Activated gamma-delta T cell (primary cell): ENCODE measurements at places on chromosomes 1 and 21.

GRCh38 chr21:25487046-25487594, 120.2 kb downstream of the MRPL39 start:
- no peak for DNase-seq

GRCh38 chr1:212161231-212161781, 123.9 kb upstream of the PPP2R5A start:
- no peak for DNase-seq

- no peak for DNase-seq
Measured at GRCh38 chr1:205298191-205298994, 23.2 kb downstream of the NUAK2 start.

GRCh38 chr1:112637254-112638109, 17.9 kb downstream of the CAPZA1 start:
- no peak for DNase-seq

DNA sequence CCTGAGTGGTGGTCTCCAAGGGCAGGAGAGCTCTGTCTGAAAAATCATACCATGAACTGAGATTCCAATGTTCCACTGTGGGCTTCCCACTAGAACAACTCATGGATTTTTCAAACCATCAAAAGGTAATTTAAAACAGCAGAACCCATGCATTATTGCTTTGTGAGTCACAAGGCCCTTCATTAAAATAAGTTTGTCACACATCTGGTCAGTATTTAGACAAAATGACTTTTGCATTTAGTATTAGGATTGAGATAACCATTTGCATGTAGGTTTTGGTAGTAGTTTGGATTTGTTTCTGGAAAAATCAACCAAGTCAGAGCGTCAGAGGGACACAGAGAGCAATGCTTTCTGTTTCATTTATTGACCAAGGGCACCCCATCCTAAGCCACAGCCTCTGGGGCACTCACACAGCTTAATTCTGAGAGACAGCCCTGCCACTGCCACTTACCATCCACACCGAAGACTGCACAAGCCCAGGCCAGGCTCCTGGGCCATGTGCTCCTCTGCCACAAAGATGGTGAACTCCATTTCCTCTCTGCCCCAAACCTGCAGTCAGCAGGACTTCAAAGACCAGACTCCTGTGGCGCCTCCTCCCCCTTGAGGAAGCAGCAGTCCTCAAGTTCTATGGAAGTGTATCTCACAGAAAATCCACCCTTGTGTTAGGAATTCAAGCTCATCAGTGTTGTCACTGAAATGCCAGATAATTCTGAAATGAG, 132.6 kb upstream of the DUSP10 start:
- DNase-seq = no peak

DNA sequence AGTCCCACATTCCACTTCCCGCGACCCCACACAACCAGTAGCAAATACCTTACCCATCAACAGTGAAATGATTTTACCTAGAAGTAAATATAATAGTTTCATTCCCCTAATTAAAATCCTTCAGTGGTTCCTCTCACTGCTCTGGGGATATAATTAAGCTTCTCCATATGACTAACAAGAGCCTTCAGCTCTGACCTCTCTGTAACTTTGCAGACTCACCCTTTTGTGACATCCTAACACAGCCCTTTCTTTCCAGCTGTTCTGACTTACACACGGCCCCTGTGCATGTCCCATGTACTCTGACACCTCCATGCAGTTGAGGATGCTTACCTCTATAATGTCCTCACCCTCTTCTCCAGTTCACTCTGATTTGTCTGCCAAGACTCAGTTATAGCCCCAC, 137.3 kb upstream of the SPAG17 start:
- no peak for DNase-seq

DNA sequence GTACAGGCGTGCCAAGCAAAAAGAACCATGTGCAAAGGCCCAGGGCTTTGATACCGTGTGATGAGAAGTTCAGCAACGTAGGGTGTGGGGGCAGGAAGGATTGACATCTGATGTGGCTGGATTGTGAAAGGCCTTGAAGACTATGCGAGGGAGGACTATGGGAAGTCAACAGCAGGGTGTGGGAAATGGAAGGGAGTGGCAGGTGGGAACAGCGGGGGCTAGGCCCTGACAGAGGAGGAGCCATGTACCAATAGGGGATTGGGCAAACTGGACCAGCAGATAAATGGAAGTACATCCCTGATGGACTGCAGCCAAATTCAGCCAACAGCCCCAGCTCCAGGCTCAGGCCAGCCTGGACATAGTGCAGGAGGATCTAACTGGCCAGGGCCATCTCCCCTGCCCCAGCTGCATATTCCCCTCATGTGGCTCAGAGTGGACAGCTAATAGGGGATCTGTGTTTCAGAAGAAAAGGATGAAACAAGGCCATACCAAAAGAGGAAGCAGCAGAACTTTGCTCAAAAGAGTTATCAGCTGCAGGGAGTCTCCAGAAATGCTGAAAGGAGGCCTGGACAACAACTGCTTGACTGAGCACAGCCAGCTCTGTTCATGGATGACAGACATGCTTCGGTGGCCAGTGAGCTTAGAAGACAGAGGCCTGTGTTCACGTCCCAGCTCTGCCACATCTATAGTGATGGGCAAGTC, 140.2 kb upstream of the SGIP1 start:
- no peak for DNase-seq

DNA sequence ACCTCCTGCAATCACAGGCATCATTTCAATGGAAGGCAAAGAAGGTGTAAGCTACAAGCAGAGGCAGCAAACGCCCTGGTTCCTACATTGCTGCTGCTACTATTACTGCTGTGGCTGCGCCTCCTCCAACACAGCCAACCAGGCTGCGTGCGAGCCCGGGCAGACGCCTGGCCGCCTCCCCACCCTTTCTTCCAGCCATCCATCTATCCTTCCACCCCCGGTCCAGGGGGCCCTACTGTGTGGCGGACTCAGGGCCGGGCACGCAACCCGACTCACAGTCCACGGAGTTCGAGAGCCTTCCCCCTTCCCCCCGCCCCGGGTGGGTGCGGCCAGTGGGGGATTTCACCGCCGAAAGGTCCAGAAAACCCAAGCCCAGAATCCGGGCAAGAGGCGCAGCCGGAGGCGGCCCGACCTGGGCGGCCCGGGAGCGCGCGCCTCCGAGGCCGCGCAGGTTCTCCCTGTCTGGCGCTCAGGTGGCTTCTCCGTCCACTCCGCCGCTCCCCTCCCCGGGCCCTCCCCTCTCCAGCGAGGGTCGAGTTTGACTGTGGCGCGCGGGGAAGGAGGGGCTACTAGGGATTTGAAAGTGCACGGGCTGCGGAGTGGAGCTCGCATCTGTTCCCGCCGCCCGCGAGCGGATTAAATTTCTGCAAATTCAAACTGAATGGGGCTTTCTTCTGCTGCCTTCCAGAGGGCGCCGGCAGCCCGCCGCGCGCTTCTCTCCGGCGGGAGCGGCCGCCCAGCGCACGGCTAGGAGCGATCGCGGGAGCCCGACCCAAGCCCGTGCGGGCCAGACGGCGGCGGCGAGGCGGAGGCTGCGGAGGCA, at the start of gene HUNK:
HUNK (plus strand) TSS at position 569 of the 823 bp plus-strand sequence. CDS start 655 bp downstream, outside the sequence.
- DNase-seq = no peak

- DNase-seq = no peak
Measured at GRCh38 chr1:91031081-91031480, 9.2 kb upstream of the ZNF644 start.

GRCh38 chr1:172745014-172745413, 86.1 kb downstream of the FASLG start:
- DNase-seq = no peak

DNA sequence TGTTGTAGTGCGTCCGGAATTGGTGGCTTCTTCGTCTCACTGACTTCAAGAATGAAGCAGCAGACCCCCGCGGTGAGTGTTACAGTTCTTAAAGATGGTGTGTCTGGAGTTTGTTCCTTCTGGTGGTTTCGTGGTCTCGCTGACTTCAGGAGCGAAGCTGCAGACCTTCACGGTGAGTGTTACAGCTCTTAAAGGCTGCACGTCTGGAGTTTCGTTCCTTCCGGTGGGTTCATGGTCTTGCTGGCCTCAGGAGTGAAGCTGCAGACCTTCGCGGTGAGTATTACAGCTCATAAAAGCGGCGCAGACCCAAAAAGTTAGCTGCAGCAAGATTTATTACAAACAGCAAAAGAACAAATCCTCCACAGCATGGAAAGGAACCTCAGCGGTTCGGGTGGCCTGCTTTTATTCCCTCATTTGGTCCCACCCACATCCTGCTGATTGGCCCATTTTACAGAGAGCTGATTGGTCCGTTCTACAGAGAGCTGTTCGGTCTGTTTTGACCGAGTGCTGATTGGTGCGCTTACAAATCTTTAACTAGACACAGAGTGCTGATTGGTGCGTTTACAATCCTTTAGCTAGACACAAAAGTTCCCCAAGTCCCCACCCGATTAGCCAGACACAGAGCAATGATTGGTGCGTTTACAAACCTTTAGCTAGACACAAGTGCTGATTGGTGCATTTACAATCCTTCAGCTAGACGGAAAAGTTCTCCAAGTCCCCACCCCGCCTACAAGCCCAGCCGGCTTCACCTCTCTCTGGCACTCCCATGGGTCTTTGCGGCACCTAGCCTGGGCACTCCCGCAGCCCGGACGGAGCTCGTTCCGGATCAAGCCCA, 49.6 kb upstream of the KRTAP19-8 start:
- DNase-seq = no peak

DNA sequence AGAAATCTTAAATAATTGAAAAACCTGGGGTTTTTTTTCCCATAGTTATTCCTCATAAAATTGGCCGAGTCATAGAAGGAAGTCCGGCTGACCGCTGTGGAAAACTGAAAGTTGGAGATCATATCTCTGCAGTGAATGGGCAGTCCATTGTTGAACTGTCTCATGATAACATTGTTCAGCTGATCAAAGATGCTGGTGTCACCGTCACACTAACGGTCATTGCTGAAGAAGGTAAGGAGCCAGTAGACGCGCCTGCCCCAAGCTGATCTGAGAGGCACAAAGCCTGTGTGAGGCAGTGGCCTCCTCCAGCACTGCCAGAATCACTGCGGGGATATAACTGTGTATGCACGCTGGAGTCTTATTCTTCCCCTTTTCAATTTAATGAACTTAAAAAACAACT, 100.3 kb downstream of the PHTF1 start:
- DNase-seq = no peak

GRCh38 chr1:153881751-153882150, 41.0 kb downstream of the GATAD2B start:
- no peak for DNase-seq

DNA sequence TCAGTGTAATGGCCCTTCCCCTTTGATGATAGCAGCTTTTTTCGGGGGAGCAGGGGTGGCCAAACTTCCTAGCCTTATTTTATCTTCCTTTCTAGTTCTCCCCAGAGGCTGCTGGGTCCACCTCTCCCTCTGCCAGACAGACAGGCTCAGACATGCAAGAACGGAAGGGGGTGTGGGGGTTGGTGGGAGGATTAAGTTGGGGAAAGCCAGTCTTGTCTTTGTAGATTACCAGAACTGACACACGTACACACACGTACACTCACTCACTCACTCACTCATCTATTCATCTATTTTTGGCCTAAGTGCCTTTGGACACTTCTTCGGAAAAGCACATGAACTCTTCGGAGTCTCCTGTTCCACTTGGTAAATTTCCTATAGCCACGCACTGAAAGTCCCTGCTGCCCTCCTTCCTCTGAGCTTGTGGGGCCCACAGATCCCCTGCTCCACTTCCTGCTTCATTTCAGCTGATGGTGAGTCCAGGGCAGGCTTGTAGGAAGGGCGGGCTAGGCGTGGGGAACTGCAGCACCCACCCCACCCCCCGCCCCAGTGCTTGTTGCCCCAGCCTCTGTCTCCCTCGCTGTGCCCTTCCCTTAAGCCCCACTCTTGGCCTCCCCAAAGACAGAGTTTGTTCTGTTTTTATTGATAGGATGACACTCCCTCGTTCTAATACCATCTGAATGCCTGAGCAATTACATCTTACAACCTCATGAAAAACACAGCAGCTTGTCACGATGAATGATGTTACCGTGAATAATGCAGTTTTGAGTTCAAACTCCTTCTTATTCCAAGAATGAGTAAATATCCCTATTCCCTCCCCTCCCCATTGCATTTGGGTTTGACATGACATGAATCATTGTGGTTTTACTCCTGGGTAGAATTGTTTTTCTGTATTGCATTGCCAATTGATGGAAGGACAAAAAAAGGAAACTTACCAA, 60.7 kb upstream of the ATP5PO start:
- DNase-seq = no peak

DNA sequence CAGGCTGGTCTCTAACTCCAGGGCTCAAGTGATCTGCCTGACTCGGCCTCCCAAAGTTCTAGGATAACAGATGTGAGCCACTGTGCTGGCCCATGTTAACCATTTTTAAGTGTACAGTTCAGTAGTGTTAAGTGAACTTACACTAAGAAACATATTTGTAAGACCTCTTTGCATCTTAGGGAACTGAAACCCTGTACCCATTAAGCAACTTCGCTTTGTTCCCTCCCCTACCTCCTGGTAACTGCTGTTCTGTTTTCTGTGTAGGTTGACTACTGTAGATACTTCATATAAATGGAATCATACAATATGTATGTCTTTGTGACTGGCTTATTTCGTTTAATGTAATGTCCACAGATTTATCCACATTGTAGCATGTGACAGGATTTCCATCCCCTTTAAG, 11.0 kb downstream of the NUDC start:
- DNase-seq = no peak

GRCh38 chr1:20209471-20209870, 23.2 kb upstream of the PLA2G2C start:
- DNase-seq = no peak

DNA sequence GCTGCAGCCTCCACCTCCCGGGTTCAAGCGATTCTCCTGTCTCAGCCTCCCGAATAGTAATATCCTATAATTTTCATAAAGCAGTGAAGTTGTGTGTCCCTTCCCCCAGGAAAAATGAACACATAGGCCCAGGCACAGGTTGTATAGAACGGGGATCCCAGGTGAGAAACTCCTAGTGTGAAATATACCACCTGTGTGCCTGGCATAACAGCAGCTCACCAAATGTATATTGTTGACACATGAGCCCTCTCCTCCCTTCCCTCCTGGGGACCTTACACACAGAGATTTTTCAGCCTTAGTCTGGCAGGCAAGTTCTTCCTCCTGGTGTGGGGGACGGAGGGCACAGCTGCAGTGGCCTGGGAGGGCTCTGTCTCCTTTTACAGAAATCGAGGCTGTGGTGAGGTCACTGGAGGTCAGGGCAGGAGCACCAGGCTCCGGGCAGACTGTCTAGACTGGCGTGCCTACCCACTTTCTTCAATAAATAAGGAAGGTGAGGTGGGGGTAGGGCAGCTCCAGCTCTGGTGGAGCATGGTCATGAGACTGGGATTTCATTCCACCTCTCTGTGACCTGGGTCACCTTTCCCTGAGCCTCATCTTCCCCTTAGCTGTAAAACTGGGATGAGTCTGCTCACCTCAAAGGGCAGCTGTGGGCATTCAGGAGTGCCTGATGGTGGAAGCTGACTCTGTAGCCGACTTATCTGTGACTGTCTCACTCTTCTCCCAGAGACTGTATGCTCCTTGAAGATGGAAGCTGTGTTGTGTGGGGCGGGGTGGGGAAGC, 14.3 kb downstream of the RCC1 start:
- no peak for DNase-seq

GRCh38 chr1:37890378-37891014, 31.1 kb upstream of the MTF1 start:
- DNase-seq = no peak
